CD4-positive, alpha-beta memory T cell (primary cell): ENCODE measurements at places on chromosomes 6 and 20. TPM values are rescaled to one million over a fixed set of nuclear protein-coding genes. Genes with fewer than 3 reads are reported as not detected.

DNA sequence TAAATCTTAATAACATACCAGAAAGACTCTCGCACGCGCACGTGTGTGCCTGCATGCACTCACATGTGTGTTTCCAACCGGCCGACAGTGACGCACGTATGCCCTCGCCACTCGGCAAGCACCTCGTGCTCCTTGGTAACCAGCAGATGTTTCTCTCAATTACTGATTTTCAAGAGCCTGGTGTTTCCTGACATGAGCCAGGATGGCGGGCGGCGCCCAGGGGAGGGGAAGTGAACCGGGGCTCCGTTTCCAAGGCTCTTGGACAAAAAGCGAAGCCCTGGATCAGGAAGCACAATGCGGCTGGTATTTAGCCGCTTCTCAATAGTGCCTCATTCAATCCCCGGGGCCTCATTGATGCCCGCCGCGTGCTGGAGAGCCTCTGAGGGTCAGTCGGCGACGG is 37.7 kb downstream of the PMEPA1 start:
- no peak for DNase-seq

DNA sequence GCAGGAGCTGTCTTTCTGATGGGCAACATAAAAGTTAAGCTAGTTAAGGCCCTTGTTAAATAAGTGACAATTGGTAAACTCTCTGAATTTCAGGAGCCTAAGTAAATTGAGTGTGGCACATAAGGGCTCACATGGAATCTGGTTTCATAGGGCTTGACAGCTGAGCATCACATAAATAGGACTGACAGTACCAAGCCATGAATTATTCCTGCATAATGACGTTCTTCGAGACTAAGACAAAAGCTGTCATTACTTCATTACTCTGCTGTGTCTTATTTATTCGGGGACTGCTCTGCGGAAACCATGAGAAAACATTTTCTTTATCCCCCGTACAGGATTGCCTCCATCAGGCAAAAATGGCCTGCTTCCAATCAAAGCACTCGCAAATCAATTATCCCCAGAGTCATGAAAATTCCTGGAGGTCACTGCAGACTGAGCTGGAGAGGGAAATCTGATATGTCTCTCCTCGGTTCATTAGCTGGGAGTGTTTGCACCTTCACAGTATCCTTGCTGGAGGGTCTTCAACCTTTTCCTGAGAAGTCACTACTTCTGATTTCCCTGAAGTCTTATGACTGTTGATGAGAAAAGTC is 311.4 kb downstream of the CDH26 start:
- DNase-seq, result no peak

GRCh38 chr6:47268572-47269187 is 41.0 kb downstream of the TNFRSF21 start:
- DNase-seq, result no peak

TMEM30A gene
- 78.3 TPM for total RNA-seq

DNA sequence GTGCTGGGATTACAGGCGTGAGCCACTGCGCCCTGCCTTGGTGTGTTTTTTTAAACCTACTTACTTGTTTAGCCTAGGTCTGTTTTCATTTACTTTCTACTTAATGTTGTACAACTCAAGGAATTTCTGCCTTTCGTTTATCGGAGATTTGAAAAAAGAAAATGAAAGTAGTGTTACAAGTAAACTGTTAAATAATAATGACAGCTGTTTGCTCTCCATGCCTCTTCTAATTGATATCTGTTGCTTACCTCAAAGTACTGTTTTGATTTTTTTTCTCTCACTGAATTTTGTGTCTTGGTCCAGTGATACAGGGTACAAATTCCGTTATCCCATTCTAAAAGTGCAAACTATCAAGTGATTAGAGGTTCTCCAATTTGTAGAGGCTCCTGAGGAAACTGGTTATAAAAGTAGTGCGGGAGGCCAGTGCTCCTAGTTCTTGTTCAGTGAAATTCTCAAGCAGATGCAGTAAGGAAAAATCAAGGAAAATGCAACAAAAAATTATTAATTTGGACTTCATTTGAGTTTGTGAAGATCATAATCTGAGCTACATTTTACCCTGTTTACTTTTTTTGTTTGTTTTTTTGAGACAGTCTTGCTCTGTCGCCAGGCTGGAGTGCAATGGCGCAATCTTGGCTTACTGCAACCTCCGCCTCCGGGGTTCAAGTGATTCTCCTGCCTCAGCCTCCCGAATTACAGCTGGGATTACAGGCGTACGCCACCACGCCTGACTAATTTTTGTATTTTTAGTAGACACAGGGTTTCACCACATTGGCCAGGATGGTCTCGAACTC is 2.2 kb downstream of the UBR2 start:
- DNase-seq, result no peak

GRCh38 chr6:36656441-36656840 is 22.1 kb upstream of the CDKN1A start:
- no peak for DNase-seq

RBM24 gene
- not detected for total RNA-seq

ANGPT4 gene
- not detected for total RNA-seq

GRCh38 chr6:31776485-31776988 is 591 bp downstream of the VWA7 start:
- no peak for DNase-seq

TREML2 gene
- total RNA-seq, result 0.35 TPM

GRCh38 chr6:148501178-148501590 is 158.5 kb downstream of the SASH1 start:
- no peak for DNase-seq

- no peak for DNase-seq
Observed at GRCh38 chr6:151498327-151498726, 4.5 kb downstream of the CCDC170 start.

DNA sequence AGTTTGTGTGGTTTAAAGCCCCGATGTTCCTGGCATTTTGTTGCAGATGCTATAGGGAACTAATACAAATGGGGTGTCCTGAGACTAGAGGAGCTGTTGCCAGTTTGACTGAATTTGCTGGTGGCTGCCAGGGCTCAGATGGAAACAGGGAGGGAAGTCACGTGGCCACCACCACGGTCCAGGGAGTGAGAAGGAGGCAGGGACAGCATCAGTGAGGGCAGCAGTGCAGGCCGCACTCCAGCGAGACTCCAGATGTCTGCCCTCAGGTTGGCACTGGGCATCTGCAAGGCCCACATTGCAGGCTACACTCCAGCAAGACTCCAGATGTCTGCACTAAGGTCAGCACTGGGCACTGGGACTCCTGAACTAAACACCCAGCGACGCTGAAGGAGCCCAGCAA is 86.2 kb downstream of the RAMACL start:
- DNase-seq, result no peak

- DNase-seq, result no peak
Observed at GRCh38 chr6:73028893-73029450, 196.3 kb downstream of the KHDC1L start.

DNA sequence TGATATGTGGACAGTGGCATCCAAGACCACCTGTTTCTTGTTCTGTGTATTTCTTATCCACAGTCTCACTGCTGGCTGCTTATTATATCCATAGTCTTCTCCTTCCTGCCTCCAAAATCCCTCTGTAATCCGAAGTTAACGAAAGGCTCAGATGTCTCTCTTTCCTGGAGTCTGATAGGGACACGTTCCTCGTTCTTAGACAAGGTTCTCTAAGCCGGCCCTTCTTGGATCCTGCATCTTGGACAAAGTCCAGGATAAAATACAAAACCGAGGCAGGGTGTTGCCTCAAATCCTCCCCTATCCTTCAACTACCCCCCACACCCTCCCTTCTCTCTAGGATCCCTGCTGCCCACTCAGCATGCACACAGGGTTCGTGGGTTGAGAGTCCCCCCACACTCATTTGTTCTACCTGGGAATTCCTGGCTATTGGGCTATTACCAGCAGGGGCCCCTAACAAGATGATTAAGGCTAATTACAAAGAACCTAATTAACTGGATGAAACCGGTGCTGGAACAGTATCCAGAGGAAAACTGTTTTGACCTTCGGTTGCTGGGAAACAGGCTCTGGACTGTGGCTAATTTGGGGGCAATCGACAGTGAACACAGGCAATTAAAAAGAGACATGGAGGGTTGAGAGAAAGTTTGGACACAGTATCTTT is 32.7 kb upstream of the MRPS10 start:
- no peak for DNase-seq

DNA sequence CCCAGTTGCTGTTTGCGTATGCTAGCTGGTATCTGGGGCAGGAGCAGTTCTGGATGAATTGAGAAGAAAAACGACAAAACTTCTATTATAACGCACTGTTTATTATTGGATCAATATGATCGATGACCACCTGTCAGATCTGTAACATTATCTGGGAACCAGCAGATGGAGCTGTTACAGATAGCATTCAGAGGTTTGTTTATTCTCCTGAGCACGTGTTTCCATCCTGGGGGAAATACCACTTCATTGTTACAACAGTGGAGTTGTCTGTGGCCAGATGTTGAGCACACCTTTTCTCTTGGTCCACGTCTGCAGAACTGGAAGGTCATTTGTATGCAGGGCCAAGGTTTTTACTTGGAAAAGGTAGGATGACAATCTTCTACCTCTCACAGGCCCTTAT is 16.0 kb upstream of the NKX2-2 start:
- no peak for DNase-seq
